ENCODE measurements at places on chromosomes 5 and 9. TPM values are rescaled to one million over a fixed set of nuclear protein-coding genes. Genes with fewer than 3 reads are reported as not detected.

Gene SLC6A7
- not detected for total RNA-seq

Gene EXOSC3
- 32.0 TPM for total RNA-seq

Gene FAM221B
- total RNA-seq: not detected

Gene CFAP90
- total RNA-seq: 0.17 TPM

Gene TAF1L
- total RNA-seq: not detected

Gene GM2A
- 32.0 TPM for total RNA-seq

DNA sequence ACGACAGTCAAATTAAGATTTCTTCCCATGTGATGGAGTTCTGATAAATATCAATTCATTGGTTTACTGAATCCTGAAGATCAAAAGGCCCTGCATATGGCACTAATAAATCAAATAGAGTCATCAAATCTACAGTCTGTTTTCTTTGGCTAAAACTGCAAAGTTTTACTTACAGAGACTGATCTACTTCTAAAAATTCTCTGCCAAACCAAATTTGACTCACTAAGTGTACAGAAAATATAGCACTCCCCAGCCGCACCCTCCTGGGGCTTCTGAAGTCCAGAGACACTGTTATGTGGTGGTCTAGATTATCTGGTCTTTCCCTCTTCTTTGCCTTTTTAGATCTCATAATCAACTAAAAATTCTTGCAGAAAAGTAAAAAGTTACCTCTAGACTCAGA is 237.7 kb downstream of the MLLT3 start:
- no peak for DNase-seq

GRCh38 chr9:74501570-74501969 is 4.4 kb downstream of the RORB start:
- DNase-seq: no peak

DNA sequence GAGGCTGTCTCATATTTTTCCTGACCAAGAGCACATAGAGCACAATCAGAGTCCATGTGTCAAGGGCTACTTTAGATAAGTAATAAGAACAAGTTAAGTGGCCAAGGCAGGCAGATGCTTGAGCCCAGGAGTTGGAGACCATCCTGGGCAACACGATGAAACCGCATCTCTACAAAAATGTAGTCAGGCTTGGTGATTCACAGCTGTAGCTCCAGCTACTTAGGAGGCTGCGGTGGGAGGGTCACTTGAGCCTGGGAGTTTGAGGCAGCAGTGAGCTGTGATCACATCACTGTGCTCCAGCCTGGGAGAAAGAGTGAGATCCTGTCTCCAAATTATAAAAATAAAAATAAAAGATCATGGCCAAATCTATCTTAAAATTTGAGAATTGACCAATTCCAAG is 767.9 kb upstream of the CTNND2 start:
- DNase-seq: no peak

DNA sequence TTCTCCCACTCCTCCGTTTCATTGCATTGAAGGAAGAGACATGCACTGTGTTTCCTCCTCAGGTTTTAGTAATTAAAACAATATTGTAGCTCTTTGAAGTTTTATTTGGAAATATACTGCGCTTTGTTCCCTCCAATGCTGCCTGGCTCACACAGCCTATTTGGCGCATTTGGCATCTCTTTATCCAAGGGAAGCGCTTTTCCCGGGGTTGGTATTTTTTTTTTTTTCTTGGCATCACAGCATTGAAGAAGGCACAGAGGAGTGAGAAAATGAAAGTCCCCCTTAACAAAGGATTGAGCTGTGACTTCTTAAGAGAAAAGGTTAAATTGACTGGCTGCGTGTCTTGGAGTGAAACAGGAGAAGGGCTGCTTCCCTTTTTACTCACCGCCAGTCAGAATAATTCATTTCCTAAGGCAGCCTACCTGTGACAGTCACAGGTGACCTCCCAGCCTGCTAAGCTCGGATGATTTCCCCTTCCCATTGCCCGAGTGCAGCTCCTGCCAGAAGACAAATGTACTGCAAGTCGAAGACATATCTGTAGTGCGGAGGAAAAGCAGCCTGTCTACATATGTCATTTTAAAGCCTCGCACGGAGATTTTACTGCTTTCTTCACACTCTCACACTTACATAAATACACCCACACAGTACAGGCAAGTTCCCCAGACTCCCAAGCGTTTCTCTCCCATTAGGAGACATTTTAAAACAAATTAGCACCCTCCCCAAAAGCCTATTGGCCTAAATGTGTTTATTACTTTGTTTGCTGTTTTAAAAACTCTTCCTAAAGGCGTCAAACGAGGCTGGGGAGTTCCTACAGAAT is 665.5 kb upstream of the ZNF608 start:
- DNase-seq: no peak

DNA sequence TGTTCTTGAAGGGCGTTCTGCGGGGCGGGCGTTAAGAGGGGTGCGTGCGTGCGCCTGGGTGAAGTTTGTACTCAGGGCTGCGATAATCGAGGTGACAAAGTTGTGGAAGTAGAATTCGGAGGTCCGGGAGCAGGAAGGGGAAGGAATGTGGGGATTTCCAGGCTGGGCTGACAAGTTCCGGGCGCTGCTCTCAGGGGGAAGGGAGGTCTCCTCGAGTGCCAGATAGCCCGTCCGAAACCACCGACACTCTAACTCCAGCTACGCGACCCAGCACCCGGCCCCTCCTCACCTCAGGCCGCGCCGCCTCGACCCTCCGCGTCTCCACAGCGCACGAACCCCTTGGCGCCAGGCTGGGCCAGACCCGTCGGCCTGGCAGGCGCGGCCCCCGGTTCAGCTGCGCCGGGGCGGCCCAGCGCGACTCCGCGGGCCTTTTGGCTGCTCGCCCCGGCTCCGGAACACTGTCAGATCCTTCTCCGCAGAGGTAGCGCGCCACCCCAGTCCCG is at the start of gene IL6ST:
Gene IL6ST, minus strand, starts transcription at position 469 of the 503 bp plus-strand sequence. CDS start 18,685 bp downstream, outside the sequence.
- DNase-seq: no peak

- DNase-seq: no peak
Measured at GRCh38 chr9:136424750-136425362, 14.4 kb downstream of the PMPCA start.

GRCh38 chr5:133265720-133266526 is 214.1 kb downstream of the HSPA4 start:
- DNase-seq: no peak

GRCh38 chr5:135461481-135462151 is 9.5 kb upstream of the TIFAB start:
- no peak for DNase-seq

DNA sequence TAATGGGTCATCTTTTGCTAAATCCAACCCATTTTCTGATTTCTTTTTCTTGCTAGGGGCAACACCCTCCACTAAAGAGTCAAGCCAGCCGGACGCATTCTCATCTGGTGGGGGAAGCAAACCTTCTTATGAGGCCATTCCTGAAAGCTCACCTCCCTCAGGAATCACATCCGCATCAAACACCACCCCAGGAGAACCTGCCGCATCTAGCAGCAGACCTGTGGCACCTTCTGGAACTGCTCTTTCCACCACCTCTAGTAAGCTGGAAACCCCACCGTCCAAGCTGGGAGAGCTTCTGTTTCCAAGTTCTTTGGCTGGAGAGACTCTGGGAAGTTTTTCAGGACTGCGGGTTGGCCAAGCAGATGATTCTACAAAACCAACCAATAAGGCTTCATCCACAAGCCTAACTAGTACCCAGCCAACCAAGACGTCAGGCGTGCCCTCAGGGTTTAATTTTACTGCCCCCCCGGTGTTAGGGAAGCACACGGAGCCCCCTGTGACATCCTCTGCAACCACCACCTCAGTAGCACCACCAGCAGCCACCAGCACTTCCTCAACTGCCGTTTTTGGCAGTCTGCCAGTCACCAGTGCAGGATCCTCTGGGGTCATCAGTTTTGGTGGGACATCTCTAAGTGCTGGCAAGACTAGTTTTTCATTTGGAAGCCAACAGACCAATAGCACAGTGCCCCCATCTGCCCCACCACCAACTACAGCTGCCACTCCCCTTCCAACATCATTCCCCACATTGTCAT is 72.0 kb downstream of the NUP214 start:
- DNase-seq: no peak

GRCh38 chr5:164002214-164002613 is 496.8 kb downstream of the MAT2B start:
- DNase-seq: no peak

- DNase-seq: no peak
Measured at GRCh38 chr9:133888048-133888808, 103.9 kb downstream of the VAV2 start.

DNA sequence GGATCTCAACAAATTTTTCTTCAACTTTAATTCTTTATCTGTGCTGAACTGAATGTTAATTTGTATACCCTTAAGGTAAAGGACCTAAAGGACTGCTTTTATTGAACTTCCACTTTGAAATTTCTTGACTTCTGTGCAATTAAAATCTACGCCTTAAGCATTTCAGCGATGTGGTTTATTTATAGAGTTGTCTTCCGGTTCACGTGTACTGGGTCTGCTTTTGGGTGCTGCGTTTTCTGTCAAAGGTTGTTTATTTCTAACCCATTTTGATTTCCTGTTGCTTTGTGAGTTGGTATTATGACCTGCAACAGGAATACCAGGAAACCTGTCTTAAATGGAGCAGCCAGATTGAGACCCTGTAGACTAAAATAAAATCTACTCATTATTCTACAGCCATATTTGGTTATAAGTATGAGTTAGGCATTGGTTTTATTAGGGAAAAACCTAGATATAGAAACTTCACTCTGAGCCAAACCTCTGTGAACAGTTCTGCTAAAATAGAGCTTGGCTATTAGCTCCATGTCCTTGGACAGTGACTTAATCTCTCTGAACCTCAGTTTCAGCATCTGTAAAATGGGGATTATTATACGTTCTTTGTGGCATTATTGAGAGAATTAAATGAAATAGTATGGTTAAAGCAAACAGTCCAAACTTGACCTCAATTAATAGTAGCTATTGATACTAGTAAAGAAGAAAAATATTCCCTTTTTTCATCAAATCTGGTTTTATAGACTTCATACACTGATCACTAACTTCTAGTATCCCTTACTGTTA is 3.5 kb downstream of the MRRF start:
- no peak for DNase-seq

GRCh38 chr9:135480071-135480939 is 723 bp downstream of the PPP1R26 start:
- no peak for DNase-seq

GRCh38 chr5:27290172-27290571 is 251.8 kb upstream of the CDH9 start:
- no peak for DNase-seq
